ENCODE measurements at places on chromosomes 7 and 10. TPM values are rescaled to one million over a fixed set of nuclear protein-coding genes. Genes with fewer than 3 reads are reported as not detected.

GRCh38 chr7:145398758-145399157, 562.9 kb upstream of the TPK1 start:
- DNase-seq = no peak

DNA sequence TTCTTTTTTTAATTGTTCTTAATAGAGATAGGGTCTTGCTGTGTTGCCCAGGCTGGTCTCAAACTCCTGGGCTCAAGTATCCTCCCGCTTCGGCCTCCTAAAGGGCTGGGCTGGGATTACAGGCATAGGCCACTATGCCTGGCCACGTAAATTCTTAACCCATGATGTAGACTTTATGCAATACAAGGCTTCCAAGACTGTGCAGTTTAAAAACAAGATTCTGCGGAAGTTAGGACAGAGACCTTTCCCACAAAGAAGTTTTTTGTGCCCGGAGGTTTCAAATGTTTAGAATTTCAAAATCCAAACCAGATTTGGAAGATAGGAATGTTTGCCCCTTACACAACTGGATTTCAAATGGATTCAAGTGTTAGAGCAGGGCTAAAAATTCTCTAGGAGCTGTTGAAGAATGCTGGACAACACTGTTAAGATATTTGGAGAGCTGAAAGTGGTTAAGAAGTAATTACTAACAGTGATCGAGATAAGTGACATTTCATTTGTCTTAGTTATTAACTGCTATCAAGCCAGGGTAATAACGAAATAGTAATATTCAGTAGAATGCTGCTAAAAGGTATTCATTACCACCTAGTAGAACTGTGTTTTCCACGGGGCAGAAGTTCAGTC, 7.4 kb downstream of the APBB1IP start:
- DNase-seq = no peak

DNA sequence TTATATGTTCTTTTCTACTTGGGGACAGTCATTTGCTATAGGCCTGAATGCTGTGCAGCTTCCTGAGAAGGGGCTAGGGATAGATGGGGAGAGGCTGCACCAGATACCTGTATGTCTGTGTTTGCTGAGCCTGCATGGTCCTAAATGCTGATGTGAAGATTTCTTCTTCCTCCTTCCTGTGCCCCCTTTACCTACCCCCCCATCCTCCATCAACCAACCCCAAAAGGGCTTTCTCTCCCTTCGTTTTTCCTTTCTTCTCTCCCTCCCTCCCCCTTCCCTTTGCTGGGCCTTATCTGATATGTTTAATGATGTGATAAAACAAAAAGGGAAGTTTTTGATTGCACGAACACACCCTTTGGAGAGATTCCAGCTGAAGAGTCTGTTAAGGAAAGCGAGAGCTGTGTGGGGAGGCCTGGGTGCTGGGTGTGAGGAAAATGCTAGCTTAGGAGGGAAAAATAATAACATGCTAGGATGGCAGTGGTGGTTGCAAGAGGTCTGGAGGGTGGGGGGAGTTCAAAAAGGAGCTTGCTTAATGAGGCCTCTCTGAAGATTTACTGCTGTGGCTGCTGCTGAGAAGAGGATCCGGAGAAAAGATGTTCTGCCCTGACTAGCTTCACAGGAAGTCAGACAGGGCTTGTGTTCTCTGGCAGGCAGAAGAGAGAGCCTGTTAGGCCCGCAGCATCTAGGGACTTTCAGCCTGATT, 101.8 kb downstream of the SAMD9 start:
- DNase-seq = peak; percentile 22

ZNF438 gene
- 8.0 TPM for total RNA-seq

OR2A1 gene
- 0.27 TPM for total RNA-seq

GRCh38 chr7:125338110-125338509, 408.5 kb upstream of the POT1 start:
- DNase-seq = no peak

DNA sequence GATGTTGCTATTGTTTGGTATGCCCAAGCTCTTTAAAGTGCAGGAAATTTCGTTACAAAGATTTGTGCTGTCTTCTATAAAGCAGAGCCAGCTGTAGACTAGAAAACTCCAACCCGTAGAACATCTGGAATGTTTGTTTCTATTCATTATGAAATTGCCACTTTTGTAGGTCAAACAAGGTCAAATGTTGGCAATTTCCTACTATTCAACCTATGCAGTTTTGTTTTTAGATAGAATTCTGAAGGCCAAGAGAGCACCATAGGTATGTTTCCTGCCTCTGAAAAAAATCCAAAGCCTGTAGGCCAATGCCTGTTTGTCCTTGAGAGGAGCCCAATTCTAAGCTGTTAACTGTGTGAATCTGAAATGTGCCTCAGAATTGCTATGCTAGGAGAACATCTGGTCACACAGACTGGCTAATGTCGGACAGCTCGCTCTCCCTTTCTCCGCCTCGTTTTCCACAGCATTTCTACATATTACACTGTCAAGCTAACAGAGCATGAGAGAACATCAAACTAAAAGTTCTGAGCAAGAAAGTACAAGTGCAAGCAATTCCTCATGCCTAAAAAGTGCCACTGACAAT, 267.2 kb upstream of the LRGUK start:
- no peak for DNase-seq

GRCh38 chr10:14271621-14272020, 59.1 kb downstream of the FRMD4A start:
- no peak for DNase-seq

VIPR2 gene
- not detected for total RNA-seq

GRCh38 chr7:94781236-94781635, 125.3 kb upstream of the SGCE start:
- no peak for DNase-seq

HOXA10 gene
- total RNA-seq = 0.08 TPM

NXPH1 gene
- total RNA-seq = not detected

DNA sequence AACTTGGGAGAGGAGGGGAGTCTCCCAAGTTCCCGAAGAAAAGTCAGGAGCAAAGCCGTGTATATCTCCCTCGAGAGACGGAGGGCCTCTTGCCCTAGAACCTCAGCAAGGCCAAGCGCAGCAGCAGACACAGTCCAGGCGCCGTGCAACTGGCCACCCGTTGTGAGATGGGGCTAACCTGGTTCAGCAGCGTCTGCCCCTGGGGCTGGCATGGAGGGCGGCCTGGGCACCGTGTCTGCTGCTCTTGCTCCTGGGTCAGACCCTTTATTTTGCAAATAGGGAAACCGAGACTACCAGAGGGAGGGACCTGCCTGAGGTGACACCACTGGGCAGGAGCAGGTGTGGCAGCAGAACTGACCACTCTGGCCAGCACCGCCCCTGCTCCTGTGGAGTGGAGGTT, 13.4 kb downstream of the ATP5MF start:
- no peak for DNase-seq

DNA sequence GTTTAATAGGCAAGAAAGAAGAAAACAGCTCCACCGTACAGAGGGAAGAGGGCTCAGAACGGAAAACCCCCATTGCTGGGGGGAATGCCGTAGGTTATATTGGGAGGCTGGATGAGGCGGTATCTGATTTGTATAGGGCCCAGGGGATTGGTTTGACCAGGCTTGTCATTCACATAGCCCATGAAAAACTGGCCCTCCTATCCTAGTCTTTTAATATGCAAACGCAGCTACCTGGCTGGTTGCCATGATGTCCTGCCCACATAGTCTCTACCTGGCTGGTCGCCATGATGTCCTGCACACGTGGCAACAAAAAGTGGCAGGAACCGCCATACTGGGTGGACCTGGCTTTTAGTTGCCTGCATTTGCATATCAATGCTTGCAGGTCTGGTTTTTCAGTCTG, 84.7 kb downstream of the AUTS2 start:
- DNase-seq = no peak

MET gene
- 7.5 TPM for total RNA-seq

GRCh38 chr10:73907841-73908517, 3.0 kb upstream of the PLAU start:
- DNase-seq = peak; percentile 71
